Sigmoid colon (tissue), 7 donors: ENCODE measurements at places on chromosomes 2 and 18. TPM values are rescaled to one million over a fixed set of nuclear protein-coding genes. Genes with fewer than 3 reads are reported as not detected.

Gene CYS1
- total RNA-seq, result 8.9 TPM

DNA sequence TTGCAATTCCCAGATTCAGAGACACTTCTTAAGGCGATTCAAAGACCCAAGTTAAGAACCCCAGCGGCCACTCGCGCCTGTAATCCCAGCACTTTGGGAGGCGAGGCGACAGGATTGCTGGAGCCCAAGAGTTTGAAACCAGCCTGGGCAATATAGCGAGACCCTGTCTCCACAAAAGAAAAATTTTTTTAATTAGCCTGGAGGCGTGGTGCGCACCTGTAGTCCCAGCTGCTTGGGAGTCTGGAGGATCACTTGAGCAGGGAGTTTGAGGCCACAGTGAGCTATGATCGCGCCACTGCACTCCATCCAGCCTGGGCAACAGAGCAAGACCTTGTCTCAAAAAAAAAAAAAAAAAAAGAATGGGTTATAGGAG, 585 bp upstream of the ANAPC1 start:
- DNase-seq, result no peak
- H3K4me3 ChIP-seq, result peak overlapping the region; percentile 90
- H3K27ac ChIP-seq, result peak overlapping the region; percentile 84
- no peaks in the 10 kb centered on the region for H3K27me3 ChIP-seq
- no peaks in the 10 kb centered on the region for H3K4me1 ChIP-seq

DNA sequence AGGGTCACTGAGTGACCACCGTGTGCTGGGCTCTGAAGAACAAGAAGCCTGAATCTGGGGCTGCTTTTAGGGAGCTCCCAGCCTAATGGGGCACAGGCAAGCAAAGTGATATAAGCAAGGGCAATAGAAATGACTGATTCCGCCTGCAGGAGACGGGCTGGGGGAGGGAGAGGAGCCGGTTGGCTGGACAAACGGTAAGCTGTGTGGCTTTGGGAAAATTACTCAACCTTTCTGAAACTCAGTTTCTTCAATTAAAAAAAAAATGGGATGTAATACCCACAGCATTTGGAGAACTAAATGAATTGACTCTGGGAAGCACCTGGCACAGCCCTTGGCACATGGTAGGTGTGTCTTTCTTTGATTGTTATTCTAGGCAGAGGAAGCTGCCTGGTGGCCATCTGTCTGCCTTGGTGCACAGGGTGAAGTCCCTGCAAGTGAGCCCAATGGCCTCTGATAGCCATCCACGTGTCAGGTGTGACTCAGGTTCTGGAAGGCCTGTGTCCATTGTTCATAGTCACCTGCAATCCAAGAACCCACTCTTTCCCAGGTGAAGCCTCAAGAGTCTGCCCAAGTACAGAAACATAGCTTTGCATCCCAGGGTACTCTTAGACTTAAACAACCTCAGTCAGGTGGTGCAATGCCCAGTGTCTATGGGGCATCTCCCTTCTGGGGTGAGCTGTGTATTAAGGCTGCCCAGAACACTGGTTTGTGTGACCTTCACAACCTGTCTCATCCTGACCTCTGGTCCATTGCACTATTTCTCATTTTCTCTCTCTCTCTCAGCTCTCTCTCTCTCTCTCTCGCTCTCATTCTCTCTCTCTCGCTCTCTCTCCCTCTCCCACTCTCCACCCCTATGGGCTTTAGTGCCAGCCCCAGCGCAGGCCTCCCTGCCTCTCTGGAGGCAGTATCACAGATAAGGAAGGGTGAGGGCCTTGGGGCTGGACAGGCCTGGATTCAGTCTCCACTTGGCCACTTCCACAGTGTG, 30.0 kb upstream of the NTSR2 start:
- peaks cover 30% of the 10 kb centered on the region for H3K4me1 ChIP-seq
- DNase-seq, result peak; percentile 42
- H3K27ac ChIP-seq, result no peak overlapping the region
- H3K36me3 ChIP-seq, result no peaks in the 10 kb centered on the region

DNA sequence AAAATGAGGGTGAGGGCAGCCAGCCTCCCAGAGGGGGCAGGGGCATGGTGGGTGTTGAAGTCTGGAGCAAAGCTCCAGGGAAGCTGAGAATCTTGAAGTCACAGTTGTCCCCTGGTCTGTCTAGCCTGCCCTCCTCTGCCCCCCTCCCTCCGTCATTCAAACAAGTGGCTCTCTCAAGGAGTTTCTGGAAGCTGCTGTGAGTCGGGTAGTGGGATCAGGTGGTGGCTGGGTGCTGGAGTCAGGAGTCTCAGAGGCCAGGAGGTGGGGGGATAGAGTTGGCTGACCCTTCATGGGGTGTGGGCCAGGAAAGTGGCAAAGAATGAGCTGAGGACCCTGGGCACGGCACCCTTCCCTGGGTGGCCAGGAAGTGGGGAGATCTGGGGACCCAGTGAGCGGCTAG, 495 bp upstream of the ASIC4 start:
- H3K36me3 ChIP-seq, result no peaks in the 10 kb centered on the region
- H3K4me3 ChIP-seq, result no peak overlapping the region
- H3K27ac ChIP-seq, result no peak overlapping the region
- peaks cover 16% of the 10 kb centered on the region for H3K4me1 ChIP-seq
- no peak for DNase-seq

DNA sequence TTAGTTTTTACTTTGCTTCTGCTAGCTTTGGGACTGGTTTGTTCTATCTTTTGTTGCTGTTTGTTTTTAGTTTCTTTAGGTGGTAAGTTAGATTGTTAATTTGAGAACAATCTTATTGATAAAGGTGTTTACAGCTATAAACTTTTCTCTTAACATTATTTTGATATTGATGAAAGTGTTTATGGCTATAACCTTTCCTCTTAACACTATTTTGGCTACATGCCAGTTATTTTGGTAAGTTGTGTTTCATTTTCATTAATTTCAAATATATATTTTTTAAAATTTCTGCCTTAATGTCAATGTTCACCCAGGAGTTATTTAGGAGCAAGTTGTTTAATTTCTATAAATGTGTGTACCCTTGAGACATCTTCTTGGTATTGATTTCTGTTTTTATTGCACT, 229.6 kb upstream of the SYT4 start:
- no peak overlapping the region for H3K27ac ChIP-seq
- no peak for DNase-seq
- no peaks in the 10 kb centered on the region for H3K27me3 ChIP-seq
- H3K36me3 ChIP-seq, result no peaks in the 10 kb centered on the region
- H3K4me1 ChIP-seq, result no peaks in the 10 kb centered on the region

GRCh38 chr2:149278161-149278871, 52.1 kb upstream of the LYPD6 start:
- H3K27me3 ChIP-seq, result no peaks in the 10 kb centered on the region
- no peaks in the 10 kb centered on the region for H3K4me1 ChIP-seq
- H3K27ac ChIP-seq, result no peak overlapping the region

DNA sequence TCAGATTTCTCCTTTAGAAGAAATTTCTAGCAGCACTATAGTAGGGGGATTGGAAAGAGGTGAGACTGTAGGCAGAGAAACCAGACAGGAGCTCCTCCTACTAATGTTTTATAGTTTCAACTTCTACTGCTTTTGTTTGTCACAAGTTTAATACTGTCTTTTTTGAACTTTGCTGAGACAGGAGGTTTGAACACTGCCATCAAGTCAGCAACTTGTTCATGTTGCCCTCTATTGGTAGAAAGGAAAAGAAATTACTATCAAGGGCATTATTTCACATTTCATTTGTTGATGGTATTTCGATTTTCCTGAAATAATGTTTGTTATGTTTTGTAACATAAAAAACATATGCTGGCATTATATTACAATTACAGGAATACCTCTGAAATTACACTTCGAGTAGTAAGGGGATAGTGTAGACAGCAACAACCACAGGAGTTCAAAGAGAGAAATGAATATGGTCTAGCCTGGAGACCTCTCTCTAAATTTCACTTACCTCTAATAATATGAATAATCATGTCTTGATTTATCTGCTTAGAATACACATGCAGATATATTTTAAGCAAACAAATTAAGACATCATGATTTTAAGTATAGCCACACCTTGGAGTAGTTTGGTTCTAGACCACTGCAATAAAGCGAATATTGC, 12.4 kb upstream of the CCDC88A start:
- no peaks in the 10 kb centered on the region for H3K27me3 ChIP-seq
- H3K4me1 ChIP-seq, result no peaks in the 10 kb centered on the region
- H3K27ac ChIP-seq, result no peak overlapping the region
- H3K36me3 ChIP-seq, result no peaks in the 10 kb centered on the region
- no peak overlapping the region for H3K4me3 ChIP-seq
- no peak for DNase-seq

Gene CENPA
- total RNA-seq, result not detected

- H3K27me3 ChIP-seq, result no peaks in the 10 kb centered on the region
- no peaks in the 10 kb centered on the region for H3K36me3 ChIP-seq
- DNase-seq, result no peak
- H3K4me3 ChIP-seq, result no peak overlapping the region
These were observed 49.2 kb downstream of the CYB5A start for GRCh38 chr18:74242438-74243096.

- H3K36me3 ChIP-seq, result no peaks in the 10 kb centered on the region
- H3K27ac ChIP-seq, result no peak overlapping the region
- no peaks in the 10 kb centered on the region for H3K4me1 ChIP-seq
- DNase-seq, result no peak
- H3K27me3 ChIP-seq, result no peaks in the 10 kb centered on the region
These were observed 156.7 kb downstream of the CPS1 start for GRCh38 chr2:210713122-210713521.

Gene CCDC178
- 0.81 TPM for total RNA-seq

Gene REG1B
- total RNA-seq, result not detected

GRCh38 chr2:86826951-86827350, 34.7 kb downstream of the CD8B start:
- H3K4me3 ChIP-seq, result no peak overlapping the region
- no peaks in the 10 kb centered on the region for H3K36me3 ChIP-seq
- H3K27ac ChIP-seq, result no peak overlapping the region
- H3K4me1 ChIP-seq, result no peaks in the 10 kb centered on the region

- no peaks in the 10 kb centered on the region for H3K27me3 ChIP-seq
- DNase-seq, result no peak
- H3K27ac ChIP-seq, result no peak overlapping the region
- no peak overlapping the region for H3K4me3 ChIP-seq
- H3K36me3 ChIP-seq, result no peaks in the 10 kb centered on the region
These were observed 290.6 kb downstream of the NDUFA10 start for GRCh38 chr2:239734436-239735005.

GRCh38 chr2:100245681-100246080, 76.6 kb downstream of the LONRF2 start:
- no peak overlapping the region for H3K4me3 ChIP-seq
- no peak overlapping the region for H3K27ac ChIP-seq
- H3K27me3 ChIP-seq, result no peaks in the 10 kb centered on the region
- H3K4me1 ChIP-seq, result peaks cover 9% of the 10 kb centered on the region
- no peaks in the 10 kb centered on the region for H3K36me3 ChIP-seq
- no peak for DNase-seq

- no peak for DNase-seq
- H3K36me3 ChIP-seq, result no peaks in the 10 kb centered on the region
- no peak overlapping the region for H3K4me3 ChIP-seq
- H3K27ac ChIP-seq, result no peak overlapping the region
- H3K27me3 ChIP-seq, result no peaks in the 10 kb centered on the region
These were observed 222.8 kb downstream of the SOX11 start for GRCh38 chr2:5914811-5915611.

Gene DCDC2C
- total RNA-seq, result not detected

- no peak overlapping the region for H3K4me3 ChIP-seq
- no peaks in the 10 kb centered on the region for H3K36me3 ChIP-seq
- DNase-seq, result no peak
These were observed 28.9 kb downstream of the TCF23 start for GRCh38 chr2:27177441-27178351.

Gene PRKAG3
- not detected for total RNA-seq

Gene PXDN
- total RNA-seq, result 38.5 TPM
